ENCODE measurements at places on chromosomes 6 and 20.

- no peak for DNase-seq
Measured at GRCh38 chr6:148448369-148449012, 105.9 kb downstream of the SASH1 start.

DNA sequence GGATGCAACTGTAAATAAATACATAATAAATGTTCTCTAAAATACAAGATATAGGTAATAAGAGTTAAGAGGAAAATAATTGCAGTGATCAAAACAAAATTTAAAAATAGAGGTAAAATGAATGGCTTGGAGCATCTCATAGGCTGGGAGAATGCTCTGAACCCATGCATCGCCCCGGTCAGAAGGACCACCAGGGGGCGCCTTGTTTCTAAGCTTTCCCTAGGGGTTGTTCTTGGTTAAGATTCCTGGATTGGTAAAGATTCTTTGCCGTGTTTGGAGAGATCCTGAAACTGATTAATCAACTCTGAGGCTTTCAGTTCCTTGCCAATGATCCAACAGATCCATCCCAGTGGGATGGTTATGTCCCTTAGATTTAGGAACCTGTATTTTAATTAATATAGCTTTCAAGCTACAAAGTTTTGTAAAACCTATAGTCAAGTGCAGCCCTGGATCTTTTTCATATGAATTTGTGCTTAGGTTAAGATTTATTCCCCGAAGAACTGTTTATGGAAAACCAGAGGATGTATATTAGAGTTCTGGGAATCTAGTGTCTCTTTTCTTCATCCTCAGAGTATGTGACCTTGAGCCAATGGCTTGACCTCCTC, 45.3 kb upstream of the PRELID3B start:
- peak; percentile 72 for DNase-seq

- no peak for DNase-seq
Measured at GRCh38 chr20:22453244-22454080, 130.9 kb downstream of the FOXA2 start.

DNA sequence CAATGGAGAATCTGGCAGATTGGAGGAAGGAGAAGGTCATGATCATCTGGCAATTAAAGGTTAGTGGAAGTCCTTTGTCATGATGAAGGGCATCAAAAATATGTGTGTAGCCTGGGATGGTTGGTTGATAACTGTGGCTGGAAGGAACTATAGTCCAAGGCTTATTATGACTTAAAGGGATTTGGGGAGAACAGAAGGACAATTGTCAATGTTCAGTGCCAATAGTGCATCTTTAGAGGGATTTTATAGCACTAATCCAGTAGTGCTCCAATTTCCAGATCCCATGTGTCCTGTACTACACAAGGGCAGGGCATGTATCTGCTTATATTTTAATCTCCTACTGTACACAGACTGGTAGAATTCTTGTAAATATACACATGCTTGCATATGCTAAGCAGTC, 5.0 kb upstream of the ZBTB24 start:
- DNase-seq: no peak

GRCh38 chr6:157087974-157088373, 235.3 kb downstream of the TMEM242 start:
- no peak for DNase-seq

- DNase-seq: no peak
Measured at GRCh38 chr20:63854766-63855362, 6.4 kb upstream of the ABHD16B start.

DNA sequence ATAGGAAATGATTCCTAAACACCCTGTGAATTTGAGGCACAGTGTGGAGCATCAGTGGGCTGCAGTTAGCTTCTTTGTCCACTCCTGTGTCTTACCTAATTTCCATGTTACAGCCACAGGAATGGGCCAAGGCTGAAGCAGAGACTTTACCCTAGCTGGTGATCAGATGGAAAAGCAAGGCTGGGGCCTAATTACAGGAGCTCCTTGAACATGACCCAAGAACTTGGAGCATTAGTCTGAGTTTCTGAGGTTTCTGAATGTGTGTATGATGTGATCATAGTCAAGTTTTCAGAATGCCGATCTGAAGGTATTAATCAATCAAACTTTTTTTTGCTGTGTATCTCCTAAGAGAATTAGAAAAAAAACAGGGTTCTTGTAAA, 18.0 kb downstream of the HECA start:
- no peak for DNase-seq

- no peak for DNase-seq
Measured at GRCh38 chr6:167998215-167998614, 744 bp downstream of the KIF25 start.

DNA sequence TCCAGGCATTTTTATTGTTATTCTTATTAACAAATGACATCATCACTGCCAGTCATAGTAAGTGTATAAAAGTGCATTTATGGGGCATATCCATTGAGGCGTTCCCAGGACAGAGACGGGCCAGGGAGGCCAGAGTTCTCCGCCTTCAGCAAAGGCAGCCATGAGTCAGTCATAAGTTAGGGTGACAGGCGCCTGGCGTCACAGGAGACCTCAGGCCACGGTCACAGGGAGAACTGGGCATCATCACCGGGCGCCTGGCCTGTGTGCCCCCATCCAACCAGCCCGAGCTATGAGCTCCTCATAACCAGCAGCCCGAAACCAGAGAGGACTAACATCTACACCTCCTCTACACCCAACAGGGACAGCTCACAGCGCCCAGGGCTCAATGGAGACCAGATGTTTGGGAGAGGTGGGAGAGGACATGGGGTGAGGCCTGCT, 259.2 kb downstream of the DLL1 start:
- DNase-seq: no peak

GRCh38 chr6:104014163-104014959, 845.4 kb downstream of the HACE1 start:
- DNase-seq: no peak

GRCh38 chr20:18983796-18984195, 170.2 kb downstream of the SCP2D1 start:
- no peak for DNase-seq

GRCh38 chr6:62298745-62299392, 12.8 kb upstream of the KHDRBS2 start:
- no peak for DNase-seq

DNA sequence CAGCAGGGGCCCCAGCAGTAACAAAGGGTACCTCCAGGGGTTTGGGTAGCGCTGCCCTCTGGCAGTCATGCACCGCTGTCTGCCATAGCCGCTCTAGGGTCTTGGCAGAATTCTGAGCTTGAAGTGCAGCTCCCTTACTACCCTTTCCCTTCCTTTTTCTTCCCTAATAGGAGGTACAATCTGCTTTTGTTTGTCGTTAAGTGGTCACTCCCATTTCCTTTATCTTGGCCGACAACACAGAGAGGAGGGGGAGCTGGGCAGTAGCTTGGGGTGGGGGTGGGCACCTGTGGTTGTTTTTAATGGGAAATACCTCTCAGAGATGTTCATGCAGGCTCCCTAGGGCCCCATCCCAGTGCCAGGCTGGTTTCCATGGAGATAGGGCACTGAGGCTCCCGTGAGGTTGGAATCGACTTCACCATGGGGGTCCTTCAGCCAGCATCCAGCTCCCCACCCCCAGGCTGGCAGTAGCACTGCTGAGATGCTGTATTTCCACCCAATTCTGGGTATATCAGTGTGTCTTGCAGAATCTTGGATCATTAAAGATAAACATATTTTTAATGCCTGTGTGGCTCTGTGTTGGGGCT, 18.6 kb downstream of the CCDC167 start:
- no peak for DNase-seq

DNA sequence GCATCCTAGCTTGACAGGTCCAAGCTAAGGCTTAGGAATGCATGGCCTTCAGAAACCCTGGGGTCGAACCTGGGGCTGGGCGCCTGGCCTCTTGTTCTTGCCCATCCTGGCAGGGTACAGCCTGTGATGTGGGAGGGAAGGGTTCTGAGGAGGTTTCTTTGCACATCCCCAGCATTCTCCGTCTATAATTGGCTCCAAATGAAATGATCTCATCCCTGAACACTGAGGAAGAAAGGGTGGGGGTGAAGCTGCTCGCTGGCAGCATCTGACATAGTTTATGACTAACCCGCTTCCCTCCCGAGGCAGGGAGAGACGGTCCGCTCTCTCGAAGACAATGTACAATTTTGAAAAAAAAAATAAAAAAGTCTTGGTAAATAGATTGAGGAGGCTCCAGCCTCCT, 67.1 kb upstream of the ZNFX1 start:
- no peak for DNase-seq

- no peak for DNase-seq
Measured at GRCh38 chr6:24436979-24437378, 34.2 kb downstream of the MRS2 start.

GRCh38 chr6:26539071-26539615, 977 bp downstream of the HMGN4 start:
- DNase-seq: no peak
